Occipital lobe (tissue), 3 donors: ENCODE measurements at places on chromosomes 2 and 18.

DNA sequence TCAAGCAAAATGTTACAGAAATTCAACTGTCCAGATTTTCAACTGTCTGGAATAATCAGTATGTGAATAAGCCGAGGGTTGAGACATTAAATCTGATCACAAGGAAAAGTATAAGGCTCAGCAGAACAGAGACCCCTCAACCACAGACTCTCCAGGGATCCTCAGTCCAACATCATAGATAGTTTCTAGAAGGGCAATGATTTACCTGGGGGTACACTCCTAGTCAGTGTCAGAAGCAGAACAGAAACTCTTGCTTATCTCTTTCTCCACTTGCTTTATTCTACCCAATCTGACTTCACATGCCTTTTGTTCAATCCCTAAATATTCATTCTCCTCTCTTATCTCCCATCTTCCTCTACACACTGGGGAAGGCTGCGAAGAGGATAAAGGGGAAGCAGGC is 36.4 kb downstream of the ICOS start:
- DNase-seq: no peak

GRCh38 chr2:135124924-135125886 is 73.1 kb downstream of the RAB3GAP1 start:
- DNase-seq: no peak

GRCh38 chr2:218033590-218034496 is 31.0 kb upstream of the TNS1 start:
- DNase-seq: no peak

GRCh38 chr18:61651880-61652268 is 240.9 kb downstream of the RNF152 start:
- no peak for DNase-seq

- no peak for DNase-seq
Observed at GRCh38 chr18:11052800-11053199, 96.6 kb downstream of the PIEZO2 start.

DNA sequence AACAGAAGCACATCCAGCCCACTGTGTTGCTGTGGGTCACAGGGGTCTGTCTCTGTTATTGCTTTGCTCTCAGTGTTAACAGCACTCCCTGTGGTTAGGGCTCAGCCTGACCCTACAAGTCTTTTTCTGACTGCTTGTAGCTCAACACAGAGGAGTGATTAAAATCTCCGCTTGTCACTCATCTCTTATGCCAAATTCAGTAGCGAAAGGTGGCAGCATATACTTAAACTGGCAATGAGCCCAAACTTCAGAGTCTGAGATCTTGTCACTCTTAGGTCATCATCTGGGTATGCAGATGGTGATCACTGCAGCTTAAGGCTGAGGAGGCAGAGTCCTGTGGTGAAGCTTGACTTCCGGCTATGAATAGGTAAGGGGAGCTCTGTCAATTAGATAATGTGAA is 63.3 kb upstream of the CSRNP3 start:
- DNase-seq: no peak
